ENCODE measurements at places on chromosomes 1 and 21.

GRCh38 chr21:18646116-18646515 is 242.5 kb upstream of the TMPRSS15 start:
- no peak for DNase-seq

DNA sequence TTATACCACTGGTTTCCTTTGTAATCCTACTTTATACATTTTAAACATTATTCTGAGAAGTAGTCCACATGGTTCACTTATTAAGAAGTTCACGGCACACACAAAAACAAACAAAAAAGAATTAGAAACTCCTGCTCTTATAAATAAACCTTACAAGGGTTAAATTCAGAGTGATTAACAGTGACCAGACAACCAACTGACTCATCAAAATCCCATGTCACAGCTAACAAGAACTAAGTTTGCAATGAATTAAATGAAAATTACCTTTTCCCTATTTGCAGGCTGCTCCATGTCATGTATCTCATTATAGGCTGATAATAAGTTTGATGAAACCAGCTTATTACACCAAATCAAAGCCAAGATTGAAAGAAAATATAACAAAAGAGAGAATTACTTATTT is 77.5 kb downstream of the PUM1 start:
- no peak for DNase-seq

GRCh38 chr1:22517956-22518355 is 45.3 kb upstream of the EPHA8 start:
- no peak for DNase-seq

DNA sequence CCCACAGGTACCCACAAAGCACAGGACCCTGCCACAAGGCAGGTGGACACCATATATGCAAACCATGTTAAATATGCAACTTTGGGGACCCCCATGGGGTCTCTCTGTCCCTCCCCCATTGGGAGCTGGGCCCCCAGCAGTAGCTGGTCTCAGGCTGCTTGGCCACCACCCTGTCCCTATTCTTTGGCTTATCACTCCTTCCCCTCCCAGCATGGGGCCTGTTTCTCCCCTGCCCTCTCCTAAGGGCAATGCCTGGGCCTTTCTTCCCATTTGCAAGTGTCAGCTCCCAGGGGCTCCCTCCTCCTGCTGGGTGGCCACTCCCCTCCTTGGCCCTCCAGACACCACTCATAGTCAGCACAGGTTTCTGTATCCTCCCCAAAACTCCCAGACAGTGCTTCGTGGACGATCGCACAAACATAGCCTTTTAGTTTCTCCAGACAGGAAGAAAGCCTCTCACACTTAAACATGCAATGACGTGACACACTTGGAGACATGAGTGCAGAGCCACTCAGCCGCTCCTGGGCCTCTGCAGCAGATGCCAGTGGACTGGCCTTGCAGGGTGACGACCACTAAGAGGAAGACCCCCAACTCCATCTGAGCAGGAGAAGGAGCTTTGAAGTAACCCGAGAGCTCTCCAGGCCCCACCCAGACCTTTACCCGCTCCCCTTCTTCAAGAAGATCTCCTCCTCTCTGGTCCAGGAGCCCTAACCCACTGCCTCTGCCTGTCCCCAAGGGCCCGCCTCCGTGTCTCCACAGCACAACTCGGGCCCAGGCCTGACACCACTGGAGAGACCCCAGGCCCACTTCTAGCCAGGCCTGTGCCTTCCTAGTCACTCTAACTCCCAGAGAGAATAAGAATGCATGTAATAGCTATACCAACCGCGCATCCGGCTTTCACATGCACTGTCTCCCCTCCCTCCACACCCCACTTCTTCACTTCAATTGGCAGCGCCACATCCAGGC is 22.9 kb downstream of the CITED4 start:
- DNase-seq: no peak

DNA sequence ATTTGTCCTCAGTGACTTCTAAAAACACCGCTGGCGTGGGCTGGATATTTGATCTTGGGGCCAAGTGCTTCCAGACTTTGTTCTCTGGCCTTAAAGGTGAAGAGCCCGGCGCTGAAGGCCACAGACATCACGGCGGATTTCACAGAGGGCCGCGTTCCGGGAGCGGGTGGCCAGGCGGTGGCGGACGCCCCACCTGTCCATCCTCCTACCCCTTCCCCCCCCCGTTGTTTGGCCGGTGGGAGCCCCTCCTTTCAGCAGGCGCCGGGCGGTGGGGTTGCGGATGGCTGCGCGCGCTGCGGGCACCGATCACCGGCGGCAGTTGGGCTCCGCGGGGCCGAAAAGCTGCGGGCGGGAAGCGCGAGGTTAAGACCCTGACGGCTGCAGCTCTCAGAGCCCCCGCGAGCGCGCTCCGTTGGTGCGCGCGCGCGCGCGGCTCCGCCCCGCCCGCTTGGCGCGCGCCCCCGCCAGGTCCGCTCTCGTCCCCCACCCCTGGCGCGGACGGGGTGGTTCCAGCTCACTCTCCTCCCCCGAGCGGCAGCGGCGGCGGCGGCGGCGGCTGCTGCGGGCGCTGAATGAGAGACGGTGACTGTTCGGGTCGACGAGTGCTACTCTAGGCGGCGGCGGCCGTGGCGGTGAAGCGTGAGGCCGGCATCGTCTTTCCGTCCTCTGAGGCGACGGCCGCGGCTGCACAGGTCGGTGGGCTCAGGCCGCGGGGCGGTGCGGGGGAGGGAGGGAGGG is at the start of gene RALGPS2:
Gene RALGPS2 (plus strand): TSS at position 517 of the 738 bp plus-strand sequence. CDS start 51,521 bp downstream, outside the sequence.
- DNase-seq: peak; percentile 56

DNA sequence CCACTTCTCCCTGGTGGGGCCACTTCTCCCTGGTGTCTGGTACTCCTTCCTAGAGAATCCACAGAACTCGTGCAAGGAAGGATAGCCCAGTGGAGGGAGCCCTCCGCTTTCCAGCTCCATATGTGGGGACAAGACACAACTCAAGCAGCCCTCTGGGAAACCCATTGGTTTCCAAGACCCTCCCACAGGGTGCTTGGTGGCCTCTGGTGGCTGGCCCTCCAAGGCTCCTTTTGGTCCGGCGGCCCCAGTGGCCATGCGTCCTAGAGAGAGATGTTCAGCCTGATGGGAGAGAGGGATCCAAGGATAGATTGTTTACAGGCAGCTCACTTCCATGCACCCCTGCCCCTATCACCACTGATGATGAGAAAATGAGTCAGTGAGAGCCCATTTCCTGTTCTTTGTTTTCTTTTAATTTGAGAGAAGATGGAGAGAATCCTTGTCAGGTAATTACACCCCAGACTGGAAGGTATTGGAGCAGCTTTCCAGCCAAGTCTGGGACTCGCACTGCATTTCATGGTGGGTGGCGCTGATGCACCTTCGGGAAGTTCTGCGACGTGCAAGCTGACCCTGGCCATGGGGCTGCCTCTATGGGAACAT is 486.2 kb upstream of the VAMP3 start:
- DNase-seq: no peak

GRCh38 chr1:76269155-76269554 is 194.6 kb downstream of the ST6GALNAC3 start:
- DNase-seq: no peak

GRCh38 chr1:43991476-43992231 is at the start of gene CCDC24:
Gene CCDC24 (plus strand): TSS chr1:43991599. CDS start chr1:43991879, 280 bp downstream.
- DNase-seq: peak; percentile 43

GRCh38 chr1:195954848-195955247 is 653.4 kb downstream of the KCNT2 start:
- no peak for DNase-seq

- DNase-seq: no peak
These were observed 120.9 kb downstream of the EDEM3 start for GRCh38 chr1:184633785-184634184.

DNA sequence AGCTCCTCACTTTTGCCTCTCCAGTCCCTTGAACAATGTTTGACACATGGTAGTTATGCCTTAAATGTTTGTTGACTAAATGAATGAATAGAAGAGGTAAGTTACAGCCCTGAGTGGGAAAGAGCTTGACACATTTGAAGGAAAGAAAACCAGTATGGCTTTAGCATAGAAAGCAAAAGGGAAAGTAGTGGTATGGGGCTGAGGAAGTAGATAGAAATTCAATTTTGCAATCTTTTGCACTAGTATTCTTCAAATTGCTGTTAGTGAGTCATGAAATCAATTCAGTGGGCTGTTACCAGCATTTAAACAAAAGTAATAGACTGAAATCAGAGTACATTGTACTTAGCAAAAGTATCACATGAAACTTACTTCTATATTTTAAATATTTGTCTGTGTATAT is 21.1 kb downstream of the PLA2G4A start:
- no peak for DNase-seq

GRCh38 chr1:6025269-6026094 is 20.2 kb upstream of the KCNAB2 start:
- DNase-seq: no peak

DNA sequence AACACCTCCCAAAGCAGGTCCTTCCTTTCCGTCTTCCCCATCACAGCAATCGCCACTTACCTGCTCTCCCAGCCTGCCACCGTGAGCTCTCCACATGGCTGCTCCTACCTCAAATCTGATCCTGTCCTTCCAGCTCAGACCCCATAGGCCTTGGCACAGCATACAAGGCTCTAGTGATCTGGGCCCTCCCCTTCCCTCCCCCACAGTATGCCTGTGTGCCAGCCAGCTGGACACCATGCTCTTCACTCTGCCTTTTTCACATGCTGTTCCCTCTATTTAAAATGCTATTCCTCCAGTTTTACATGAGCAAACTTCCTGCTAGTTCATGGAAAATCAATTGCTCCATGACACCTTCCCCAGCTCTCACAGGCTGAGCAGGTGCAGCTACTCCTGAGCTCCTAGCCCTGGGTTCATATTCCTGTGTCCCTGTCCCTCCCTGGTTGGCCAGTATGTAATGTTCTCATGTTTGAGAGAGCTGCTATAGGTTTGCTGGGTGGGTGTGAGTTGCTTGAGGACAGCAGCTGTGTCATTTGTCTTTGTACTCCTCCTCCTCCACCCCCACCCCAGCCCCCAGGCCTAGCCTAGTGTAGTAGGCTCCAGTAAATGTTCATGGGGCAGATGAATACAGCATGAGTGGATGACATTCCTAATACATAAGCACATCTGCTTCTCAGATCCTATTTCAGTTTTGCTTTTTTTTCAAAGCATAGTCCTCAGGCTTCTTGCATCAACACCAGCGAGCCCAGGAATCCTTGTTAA is 6.3 kb upstream of the TNNT2 start:
- DNase-seq: no peak

GRCh38 chr1:20883766-20884165 is 96.7 kb upstream of the HP1BP3 start:
- no peak for DNase-seq

GRCh38 chr1:16141573-16142336 is 14.1 kb downstream of the EPHA2 start:
- DNase-seq: no peak

GRCh38 chr1:3942416-3943122 is 42.5 kb upstream of the C1orf174 start:
- no peak for DNase-seq

GRCh38 chr21:41726058-41726558 is 40.7 kb downstream of the RIPK4 start:
- no peak for DNase-seq

DNA sequence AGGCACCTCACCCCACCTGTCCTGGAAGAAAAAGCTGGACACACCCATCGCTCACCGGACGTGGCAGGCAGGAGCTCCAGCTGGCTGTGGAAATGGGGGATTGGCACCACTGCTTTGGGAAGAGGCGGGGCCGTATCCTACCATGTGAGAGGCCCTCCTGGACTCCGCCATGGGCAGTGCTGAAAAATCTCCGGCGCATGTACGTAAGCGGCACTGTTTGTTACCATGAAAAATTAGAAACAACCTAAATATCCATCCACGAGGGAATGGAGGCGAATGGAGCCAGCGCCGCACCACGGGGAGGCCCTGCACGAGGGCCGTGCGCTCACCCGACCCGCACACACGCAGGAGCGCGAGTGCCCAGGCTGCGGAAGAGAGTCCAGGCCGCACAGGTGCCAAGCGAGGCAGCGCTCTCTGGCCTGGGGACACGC is 3.1 kb downstream of the KRTAP10-8 start:
- peak; percentile 0 for DNase-seq

GRCh38 chr1:65524931-65525265 is 104.4 kb downstream of the LEPR start:
- DNase-seq: no peak

GRCh38 chr1:5856246-5856815 is 135.9 kb downstream of the NPHP4 start:
- no peak for DNase-seq

DNA sequence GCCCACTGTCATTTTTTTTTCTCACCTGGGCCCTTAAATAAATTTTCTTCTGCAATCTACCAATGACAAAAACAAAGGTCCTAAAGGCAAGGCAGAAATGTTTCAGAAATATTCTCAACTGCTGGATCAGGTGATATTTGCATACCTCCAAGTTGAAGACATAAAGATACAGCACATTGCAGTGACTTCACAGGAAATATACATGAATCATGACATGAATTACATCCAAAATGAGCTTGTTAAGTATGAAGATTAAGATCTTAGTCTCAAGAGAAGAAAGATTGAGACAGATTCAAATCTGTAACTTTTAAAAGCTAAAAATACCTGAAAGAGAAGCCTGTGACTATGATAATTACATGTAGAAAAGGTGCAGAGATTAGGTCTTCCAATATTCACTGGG is 207.8 kb downstream of the SIPA1L2 start:
- no peak for DNase-seq

- no peak for DNase-seq
These were observed at the start of gene ABCG1 for GRCh38 chr21:42218836-42219605. Gene ABCG1 (plus strand): TSS chr21:42219140. CDS start chr21:42219263, 123 bp downstream.

- DNase-seq: no peak
These were observed 27.9 kb upstream of the AGO1 start for GRCh38 chr1:35854989-35855700.

- no peak for DNase-seq
These were observed 35.6 kb upstream of the LRRC3 start for GRCh38 chr21:44419679-44420078.

GRCh38 chr1:63698001-63698838 is 75.6 kb upstream of the ROR1 start:
- DNase-seq: no peak

DNA sequence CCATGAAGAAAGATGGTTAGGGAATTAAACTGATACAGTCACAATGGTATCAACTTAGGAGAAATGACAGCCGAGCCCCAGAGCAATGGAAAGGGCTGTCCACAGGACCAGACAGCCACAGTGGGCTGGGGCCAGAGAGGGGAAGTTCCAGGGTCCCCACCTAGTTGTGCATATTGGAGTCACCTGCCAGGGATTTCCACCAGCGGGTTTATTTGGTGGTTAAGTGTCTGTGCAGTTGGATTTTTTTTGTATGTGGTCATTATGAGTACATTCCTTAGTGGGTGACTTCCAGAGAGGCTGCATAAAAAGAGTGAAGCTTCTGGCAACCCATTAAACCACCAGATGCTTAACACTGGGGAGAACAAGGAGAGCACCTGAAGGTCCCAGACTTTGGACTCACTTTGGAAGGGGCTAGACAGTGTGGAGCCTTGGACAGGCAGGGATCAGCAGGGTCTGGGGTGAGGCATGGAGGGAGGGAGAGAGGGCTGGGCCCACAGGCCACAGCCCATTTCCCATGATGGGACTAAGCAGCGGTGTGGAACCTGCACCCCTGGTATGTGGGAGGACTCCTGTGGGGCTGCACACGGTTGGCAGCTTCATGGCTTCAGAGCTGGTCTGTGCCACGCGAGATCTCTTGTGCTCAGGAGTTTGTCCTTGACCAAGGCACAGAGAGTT is 7.8 kb upstream of the PTTG1IP start:
- DNase-seq: no peak

Measured in stimulated activated CD4-positive, alpha-beta T cell treated with anti-CD3 and anti-CD28 coated beads, Interleukin-15, amount 100 ng/mL, for 1 hour (primary cell).